ENCODE measurements at places on chromosomes 3 and 15.

GRCh38 chr3:177778633-177779032, 581.4 kb upstream of the TBL1XR1 start:
- peak; percentile 6 for DNase-seq

- no peak for DNase-seq
Measured at GRCh38 chr15:88657326-88658069, 18.7 kb downstream of the ISG20 start.

- peak; percentile 79 for DNase-seq
Measured at GRCh38 chr3:196609343-196609775, 30.1 kb upstream of the NRROS start.

DNA sequence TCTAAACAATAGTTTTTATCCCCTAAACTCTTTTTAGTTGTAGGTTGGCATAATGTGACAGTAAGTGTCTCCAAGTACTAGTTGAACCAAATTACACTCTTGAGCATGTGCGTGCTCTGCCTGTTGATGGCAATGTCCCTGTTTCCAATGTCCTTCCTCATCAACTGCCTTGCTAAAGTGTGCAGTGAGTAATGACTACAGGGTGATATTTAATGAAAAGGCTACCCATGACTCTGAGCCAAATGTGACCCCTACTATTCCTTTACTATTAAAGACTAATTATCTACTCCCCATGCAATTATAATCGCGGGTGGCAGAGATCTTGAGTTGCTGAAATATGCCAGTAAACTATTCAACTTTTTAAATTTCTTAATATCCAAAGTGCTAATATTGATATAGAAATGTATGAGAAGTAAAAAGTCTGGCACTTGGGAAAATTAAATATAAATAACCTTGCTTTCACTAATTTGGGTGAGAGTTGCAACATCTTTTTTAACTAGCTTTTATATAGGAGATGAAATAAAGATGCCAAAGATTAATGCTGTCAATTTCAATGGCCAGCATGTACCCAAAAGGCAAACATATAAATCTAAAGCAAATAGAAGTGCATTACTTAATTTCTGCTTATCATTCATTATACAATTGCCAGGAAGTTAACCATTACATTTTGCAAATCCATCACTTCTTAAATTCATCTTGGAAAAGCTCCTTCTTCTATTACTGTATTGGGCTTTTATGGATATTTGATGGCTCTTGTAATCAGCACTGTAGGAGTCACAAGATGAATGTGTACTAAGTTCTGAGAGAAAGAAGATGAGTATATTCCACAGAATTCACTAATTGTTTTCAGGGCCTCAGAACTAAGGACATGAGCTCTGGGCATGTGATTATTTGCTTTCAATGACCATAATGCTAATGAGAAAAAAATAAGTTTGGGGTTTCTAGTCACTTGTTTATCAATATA, 518.2 kb upstream of the NAALADL2 start:
- DNase-seq, result no peak

DNA sequence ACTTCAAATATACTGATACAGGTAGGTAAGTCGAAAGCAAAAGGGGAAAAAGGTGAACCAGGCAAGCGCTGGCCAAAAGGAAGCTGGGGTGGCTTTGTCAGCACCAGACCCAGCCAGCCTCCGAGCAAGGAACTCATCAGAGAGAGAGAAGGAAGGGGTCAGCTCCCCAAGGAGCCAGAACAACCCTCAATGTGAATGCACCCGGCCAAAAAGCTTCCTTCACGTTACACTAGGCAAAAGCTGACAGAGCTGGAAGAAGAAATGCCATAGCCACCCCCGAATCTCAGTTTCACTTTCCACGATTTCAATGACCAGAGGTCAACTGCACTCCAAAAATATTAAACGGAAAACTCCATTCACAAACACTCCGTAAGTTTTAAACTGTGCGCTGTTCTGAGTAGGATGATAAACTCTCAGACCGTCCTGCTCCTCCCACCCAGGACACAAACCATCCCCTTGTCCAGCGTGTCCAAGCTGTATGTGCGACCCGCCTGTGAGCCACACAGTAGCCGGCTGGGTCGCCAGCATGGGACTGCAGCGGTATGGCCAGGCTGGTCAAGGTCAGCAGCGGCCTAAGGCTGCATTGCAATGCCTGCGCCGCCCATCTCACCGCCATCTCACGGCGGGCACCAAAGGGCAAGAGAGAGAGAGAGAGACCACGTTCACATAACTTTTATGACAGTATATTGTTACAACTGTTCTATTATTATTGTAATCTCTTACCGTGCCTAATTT, 29.7 kb downstream of the CYFIP1 start:
- DNase-seq, result no peak

Data from NCI-H1417 (cell line).